ENCODE measurements at places on chromosomes 7 and 10.

GRCh38 chr10:114374053-114374791, 30.1 kb downstream of the AFAP1L2 start:
- H3K4me1 ChIP-seq, result peaks cover 12% of the 10 kb centered on the region
- no peak overlapping the region for H3K4me3 ChIP-seq
- H3K36me3 ChIP-seq, result no peaks in the 10 kb centered on the region
- ATAC-seq, result peak; percentile 70

DNA sequence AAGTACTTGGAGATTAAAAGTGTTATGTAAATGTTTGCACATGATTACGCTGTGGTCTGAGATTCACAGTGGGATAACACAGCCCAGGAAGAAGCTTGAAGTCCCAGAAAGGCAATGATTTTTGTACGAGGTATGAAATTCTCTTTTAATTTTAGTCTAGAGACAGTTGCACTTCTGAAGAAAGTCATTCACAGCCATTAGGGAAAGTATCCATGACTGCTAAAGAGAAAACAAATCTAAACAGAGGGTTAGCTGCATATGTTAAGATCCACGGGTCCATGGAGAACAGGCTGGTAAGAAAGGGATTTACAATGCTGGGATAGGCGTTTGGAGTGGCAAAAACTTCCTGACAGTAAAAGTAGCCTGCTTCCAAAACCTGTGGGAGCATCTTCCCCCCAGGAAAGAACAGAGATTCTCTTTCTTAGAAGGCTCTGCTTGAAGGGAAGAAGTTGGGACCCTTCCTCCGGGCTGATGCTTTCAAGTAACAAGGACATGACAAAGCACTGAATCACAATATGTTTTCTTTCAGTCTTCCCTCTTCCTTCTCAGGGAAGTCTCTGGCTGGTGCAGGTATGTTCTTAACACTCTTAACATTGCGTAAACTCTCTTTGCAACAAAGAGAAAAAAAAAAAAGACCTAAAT, 220.8 kb upstream of the CELF2 start:
- peaks cover 5% of the 10 kb centered on the region for H3K4me1 ChIP-seq
- no peaks in the 10 kb centered on the region for H3K36me3 ChIP-seq
- ATAC-seq, result peak; percentile 61
- no peaks in the 10 kb centered on the region for H3K27me3 ChIP-seq
- H3K4me3 ChIP-seq, result peak overlapping the region; percentile 51
- peak overlapping the region; percentile 94 for H3K27ac ChIP-seq

DNA sequence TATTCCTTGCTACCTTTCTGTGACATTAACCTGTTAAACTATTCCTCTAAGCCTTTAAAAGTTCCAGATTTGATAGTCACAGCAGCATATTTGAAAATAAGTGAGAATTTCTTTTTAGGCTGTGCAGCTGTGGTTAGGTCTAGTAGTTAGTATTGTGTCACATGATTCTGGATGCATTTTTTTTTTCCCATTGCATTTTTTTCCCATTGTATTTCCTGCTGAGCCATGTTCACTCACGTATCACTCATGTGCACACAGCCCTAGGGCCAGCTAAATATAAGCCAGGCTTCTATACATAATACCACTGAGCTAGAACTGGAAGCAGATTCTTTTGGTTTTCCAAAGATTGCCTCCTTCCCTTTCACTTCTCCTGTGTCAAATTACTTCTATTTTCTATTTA, 37.4 kb downstream of the DNAJC9 start:
- no peak overlapping the region for H3K27ac ChIP-seq
- H3K36me3 ChIP-seq, result no peaks in the 10 kb centered on the region
- ATAC-seq, result no peak
- no peak overlapping the region for H3K4me3 ChIP-seq

DNA sequence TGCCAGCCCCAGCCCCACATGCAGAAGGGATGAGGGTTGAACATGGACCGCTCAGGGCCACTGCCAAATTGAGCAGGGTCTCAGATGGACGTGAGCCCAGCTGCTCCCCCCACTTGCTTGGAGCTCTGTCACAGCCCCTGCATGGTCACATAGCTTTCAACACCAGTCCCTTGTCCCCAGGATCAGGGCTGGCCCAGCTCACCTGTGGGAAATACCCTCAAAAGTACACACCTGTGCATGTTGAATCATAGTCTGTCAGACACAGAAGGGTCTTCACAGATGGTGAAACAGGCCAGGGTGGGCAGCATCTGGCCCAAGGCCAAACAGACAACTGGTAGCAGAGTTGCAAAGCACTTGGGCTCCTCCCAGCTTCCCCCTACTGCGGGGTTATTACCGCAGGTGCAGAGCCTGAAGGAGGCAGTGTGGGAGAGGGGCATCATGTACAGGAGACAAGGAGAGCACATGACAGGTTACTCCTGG, 77.6 kb upstream of the UNC5B start:
- no peak for ATAC-seq
- peaks cover 17% of the 10 kb centered on the region for H3K4me1 ChIP-seq
- no peaks in the 10 kb centered on the region for H3K36me3 ChIP-seq
- H3K27me3 ChIP-seq, result peaks cover 34% of the 10 kb centered on the region
- no peak overlapping the region for H3K4me3 ChIP-seq

DNA sequence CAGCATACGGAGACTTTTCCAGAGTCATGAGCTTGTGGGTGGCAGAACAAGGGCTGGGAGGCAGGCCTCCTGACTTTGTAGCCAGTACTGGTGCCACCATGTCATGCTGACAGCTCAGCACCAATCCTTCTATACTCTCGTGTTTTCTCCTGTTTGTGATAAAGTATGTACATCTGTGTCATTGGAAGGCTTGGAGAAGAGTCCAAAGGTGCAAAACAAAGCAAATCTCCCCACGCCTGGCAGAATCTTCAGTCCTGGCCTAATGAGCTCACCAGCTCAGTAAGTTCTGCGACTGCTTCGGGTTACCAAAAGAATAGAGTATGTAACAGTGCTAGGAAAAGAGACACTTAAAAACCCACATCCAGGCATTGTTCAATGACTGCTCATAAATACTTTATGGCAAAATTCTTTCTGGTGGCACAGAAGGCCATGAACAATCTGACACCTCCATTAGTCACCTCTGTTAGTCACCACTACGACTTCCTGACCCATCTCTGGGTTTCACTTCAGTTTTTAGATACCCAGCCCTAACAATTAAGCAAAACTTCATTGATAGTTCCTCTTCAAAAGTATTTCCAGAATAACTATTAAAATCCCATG, 24.5 kb downstream of the STEAP1 start:
- H3K4me3 ChIP-seq, result no peak overlapping the region
- ATAC-seq, result no peak
- H3K4me1 ChIP-seq, result no peaks in the 10 kb centered on the region
- no peaks in the 10 kb centered on the region for H3K27me3 ChIP-seq
- no peak overlapping the region for H3K27ac ChIP-seq
- no peaks in the 10 kb centered on the region for H3K36me3 ChIP-seq

DNA sequence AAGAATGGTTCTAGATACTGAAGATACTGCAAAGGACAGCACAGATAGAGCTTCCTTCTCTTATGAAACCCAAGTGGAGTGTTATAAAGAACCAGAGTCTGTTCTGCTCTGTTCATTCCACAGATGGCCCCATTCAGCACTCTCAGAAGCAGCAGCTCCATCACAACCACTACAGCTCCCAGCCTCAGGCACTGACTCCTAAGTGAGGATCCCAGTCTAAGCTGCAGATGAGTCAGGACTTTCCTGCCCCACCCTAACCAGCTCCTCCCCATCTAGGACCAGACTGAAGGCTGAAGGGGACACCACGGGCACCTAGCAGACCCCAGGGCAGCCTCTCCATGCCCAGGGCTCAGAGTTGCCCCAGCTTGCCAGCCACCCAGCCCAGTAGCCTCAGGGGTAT, 379.8 kb downstream of the GRID1 start:
- no peaks in the 10 kb centered on the region for H3K4me1 ChIP-seq
- ATAC-seq, result no peak
- H3K27me3 ChIP-seq, result peaks cover 7% of the 10 kb centered on the region
- H3K36me3 ChIP-seq, result no peaks in the 10 kb centered on the region
- no peak overlapping the region for H3K4me3 ChIP-seq
